ENCODE measurements at places on chromosomes 12 and 14.

GRCh38 chr12:46269429-46270241 lies 792 bp upstream of the SLC38A1 start:
- no peak for DNase-seq

DNA sequence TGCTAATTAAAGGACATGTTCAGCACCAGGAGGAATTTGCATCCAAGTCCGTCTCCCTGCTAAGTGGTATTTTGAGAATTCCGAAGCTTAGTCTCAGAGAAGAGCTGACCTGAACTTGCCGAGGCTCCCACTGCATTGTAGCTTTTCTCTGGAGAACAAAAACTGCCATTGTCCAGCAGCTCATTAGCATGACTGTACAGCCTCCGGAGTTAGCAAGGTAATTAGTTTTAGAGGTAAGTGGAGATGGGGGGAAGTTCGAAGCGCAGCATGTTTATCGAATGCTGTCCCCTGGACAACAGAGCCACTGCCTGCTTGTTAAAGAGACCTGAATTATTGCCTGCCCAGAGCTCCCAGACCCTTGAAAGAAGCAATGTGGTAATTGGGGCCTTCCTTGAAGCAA lies 160.3 kb upstream of the PELI2 start:
- no peak for DNase-seq

DNA sequence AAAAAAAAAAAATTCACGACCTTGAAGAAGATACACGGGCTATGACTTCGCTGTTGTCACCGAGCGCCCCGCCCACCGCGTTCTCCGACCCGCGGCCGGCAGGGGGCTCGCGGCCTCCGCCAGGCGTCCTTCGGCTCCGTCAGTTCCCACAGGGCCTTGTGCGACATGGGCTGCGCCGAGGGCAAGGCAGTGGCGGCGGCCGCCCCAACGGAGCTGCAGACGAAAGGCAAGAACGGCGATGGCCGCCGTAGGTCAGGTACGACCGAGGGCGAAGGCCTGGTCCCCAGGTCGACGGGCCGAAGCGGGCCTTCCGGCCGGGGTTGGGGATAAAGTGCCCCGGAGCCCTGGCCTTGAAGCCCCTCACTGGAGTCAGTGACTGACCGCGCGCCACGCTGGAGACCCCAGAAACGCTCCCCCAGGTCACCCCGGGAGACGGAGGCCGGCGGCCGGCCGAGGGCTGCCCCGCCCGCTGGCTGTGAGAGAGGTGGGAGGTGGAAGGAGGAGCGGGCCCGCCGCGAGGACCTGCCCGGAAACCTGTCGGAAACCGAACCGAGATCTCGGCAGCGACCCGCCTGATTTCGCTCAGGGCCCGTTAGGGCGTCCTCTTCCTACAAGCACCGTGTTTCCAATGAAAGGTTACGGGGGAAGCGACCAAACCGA lies at the start of gene TXNRD1:
Gene TXNRD1 (plus strand): TSS at position 142 of the 660 bp plus-strand sequence. CDS start 24 bp downstream, at position 166.
- no peak for DNase-seq

GRCh38 chr14:22174412-22175277 lies 414.4 kb downstream of the DAD1 start:
- no peak for DNase-seq

DNA sequence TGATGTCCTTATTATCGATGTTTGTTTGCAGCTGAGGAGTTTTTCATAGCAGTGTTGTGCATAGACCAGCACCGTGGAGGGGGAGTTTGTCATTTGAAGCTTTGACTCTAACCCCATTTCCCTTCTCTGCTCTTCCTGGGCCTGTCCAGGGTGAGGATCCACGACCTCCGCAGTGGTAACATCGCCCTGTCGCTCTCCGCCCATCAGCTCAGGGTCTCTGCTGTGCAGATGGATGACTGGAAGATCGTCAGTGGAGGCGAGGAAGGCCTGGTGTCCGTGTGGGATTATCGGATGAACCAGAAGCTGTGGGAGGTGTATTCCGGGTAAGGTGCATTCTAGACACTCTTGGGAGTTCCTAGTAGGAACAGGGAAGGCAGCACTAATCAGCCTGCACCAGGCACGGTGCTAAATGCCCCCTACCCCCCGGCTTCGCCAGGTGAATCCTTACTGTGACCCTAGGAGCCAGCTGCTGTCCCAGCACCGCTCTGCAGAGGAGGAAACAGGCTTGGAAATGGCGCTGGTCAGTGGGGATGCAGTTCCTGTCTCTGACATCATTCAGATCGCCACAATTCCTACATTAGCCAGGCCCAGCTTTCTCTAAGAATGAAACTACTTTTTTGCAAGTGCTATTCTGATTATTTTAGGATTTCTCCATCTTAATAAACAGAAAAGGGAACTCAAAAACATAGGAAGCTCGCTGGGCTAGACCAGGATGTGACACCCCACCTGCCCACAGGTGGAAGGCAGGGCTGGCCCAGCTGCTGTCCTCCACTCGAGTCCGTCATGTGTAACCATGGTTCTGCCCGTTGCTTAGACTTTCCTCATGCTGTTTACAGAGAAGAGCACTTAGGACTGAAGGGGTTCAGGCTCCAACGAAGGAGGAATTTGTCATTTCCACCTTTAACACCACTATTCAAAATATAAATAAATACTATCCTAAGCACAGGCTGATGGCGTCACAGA lies 74.9 kb downstream of the TESC start:
- DNase-seq: no peak
